ENCODE measurements at places on chromosomes 12 and 14. TPM values are rescaled to one million over a fixed set of nuclear protein-coding genes. Genes with fewer than 3 reads are reported as not detected.

DNA sequence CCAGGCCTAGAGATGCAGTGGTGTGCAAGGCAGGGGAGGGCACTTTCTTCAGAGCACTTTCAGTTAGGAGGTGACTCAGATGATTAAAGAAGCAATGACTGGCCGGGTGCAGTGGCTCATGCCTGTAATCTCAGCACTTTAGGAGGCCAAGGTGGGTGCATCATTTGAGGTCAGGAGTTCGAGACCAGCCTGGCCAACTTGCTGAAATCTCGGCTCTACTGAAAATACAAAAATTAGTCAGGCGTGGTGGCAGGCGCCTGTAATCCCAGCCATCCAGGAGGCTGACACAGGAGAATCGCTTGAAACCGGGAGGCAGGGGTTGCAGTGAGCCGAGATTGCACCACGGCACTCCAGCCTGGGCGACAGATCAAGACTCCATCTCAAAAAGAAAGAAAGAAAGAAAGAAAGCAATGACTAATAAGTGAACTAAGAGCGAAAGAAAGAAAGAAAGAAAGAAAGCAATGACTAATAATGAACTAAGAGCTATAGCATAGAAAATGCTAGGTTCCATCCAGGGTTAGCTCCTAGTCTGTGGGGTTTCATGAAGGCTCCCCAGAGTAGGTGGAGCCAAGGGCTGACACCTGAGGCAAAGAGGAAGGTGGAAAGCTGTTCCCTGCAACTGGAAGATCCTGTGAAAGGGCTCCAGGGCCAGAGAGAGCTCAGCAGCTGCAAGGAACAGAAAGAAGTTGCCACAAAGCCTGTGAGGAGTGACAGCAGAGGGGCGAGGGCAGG lies 334.5 kb downstream of the CACNA1C start:
- no peak for DNase-seq

BATF gene
- not detected for polyA plus RNA-seq

PLBD2 gene
- 32.7 TPM for polyA plus RNA-seq

TRAF3 gene
- 25.3 TPM for polyA plus RNA-seq

- no peak for DNase-seq
Measured at GRCh38 chr12:6779708-6780432, 7.5 kb downstream of the LAG3 start.

ZDHHC22 gene
- not detected for polyA plus RNA-seq
